CD4-positive, alpha-beta T cell (primary cell): ENCODE measurements at places on chromosomes 1 and 21.

- DNase-seq = no peak
Observed at GRCh38 chr1:209103092-209103491, 480.4 kb upstream of the CAMK1G start.

DNA sequence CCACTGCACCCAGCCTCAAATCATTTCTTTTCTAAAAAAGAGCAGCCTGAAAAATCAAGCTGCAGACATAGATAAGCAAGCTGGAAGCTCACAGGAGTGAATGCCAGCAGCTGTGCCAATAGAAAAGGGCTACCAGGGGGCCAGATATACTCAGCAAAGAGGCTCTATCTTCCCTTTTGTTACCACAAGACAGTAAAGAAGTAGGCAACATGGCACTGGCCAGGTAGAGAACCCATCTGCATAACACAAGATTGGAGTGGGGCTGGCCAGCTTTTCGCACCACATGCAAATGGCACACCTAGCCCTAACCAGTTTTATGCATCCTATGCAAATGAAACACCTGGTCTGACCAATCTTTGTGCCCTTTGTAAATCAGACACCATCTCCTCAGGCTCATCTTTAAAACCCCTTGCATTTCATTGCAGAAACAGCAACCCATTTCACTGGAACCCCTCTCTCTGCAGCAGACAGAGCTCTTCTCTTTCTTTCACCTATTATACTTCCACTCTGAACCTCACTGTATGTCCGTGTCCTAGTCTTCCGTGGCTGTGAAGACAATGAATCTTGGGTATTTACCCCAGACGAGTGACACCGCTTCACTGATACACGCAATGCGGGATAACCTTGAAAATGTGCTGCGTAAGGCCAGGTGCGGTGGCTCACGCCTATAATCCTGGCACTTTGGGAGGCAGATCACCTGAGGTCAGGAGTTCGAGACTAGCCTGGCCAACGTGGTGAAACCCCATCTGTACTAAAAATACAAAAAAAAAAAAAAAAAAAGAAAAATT lies 15.1 kb downstream of the CASP9 start:
- no peak for DNase-seq

DNA sequence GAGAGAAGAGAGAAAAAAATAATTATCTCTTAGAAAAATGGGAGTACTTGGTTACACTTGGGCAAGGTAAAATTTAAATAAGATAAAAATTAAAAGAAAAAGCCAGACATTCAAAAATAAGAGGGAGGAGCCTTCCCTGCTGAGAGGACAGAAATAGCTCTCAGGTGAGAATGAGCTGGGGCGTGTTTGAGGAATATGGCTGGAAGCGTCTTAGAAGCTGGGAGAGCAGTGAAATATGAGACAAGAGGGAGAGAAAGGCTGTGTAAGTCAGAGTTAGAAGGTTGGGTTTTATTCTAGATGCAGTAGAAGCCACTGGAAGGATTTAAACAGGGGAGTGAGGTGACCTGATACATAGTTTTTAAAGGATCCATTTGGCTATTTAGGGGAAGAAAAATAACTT lies 154.2 kb upstream of the L1TD1 start:
- no peak for DNase-seq

GRCh38 chr1:174367892-174368291 lies 79.9 kb upstream of the GPR52 start:
- DNase-seq = no peak

DNA sequence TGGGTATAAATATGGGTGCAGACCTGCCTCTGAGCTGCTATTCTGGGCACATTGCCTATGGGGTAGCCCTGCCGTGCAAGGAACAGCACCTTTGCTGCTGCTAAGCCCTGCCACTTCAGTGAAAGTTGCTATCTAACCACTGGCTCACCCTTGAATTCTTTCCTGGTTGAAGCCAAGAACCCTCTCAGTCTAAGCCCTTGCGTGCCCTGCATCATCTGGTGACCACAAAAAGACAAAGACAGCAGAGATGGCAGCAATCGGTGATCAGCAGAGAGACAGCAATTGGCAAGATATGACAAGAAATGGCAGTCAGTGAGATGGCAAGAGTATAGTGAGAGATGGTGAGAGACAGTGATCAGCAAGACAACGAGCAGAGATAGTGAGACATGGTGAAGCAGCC lies 418.3 kb downstream of the MATN1 start:
- DNase-seq = no peak

DNA sequence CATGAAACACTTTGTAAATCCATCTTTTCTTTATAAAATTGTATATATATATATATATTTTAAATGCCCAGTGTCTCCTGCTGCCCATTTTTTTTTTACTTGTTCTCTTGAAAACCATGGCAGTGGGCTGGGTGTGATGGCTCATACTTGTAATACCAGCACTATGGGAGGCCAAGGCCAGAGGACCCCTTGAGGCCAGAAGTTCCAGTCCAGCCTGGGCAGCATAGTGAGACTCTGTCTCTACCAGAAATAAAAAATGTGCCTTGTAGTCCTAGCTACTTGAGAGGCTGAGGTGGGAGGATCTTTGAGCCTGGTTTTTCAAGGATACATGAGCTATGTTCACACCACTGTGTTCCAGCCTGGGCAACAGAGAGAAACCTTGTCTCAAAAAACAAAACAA lies 62.2 kb downstream of the HS2ST1 start:
- DNase-seq = no peak

GRCh38 chr21:26977746-26978145 lies 10.9 kb upstream of the ADAMTS5 start:
- no peak for DNase-seq

GRCh38 chr1:145884675-145885074 lies 991 bp downstream of the ANKRD35 start:
- no peak for DNase-seq

DNA sequence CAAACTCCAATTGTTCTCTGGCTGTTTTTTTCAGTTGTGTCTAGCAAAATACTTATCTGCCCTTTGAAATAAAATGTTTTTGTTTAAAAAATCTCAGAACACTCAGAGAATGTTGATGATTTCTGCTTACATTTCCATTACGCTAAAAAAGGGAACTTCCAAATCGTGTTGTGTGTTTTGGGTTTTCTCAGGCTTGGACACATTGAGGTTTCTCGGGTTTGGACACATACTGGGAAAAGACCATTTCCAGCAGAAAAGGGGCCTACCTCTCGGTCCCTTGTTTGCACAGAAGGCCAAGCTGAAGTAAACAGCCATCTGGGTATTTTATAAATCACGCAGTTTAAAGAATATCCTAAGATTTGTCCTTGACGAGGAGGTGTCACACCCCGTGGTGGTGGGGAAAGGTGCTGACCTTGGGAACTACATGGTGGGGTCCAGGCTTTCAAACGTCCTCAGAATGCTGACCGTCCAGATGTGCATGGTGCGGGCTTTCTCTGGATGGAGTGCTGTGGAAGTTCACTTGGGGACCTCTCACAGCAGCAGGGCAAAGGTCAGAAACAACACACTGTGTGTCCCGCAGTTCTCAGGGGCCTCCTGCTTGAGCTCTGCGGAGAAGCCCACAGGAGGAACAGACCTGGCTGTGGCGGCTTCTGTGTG lies 67.8 kb downstream of the SLC37A1 start:
- no peak for DNase-seq

GRCh38 chr1:235908742-235909520 lies 42.2 kb upstream of the LYST start:
- DNase-seq = no peak

DNA sequence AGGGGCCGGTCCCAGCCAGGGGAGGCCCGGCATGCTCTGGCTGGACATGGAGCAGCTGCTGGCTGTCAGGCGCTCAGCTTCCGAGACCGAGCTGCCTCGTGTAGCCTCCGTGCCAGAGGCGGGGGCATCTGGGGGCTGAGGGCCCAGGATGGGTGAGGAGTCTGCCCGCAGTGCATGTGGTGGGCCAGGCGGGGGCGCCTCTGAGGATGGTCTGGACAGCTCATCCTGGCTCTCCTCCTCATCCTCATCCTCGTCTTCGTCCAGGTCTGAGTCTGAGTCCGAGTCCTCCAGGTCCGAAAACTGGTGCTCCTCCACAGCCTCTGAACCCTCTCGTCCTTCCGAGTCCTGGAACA lies 28.9 kb upstream of the EDN2 start:
- DNase-seq = no peak

GRCh38 chr1:32949519-32949918 lies 15.1 kb downstream of the RNF19B start:
- no peak for DNase-seq

DNA sequence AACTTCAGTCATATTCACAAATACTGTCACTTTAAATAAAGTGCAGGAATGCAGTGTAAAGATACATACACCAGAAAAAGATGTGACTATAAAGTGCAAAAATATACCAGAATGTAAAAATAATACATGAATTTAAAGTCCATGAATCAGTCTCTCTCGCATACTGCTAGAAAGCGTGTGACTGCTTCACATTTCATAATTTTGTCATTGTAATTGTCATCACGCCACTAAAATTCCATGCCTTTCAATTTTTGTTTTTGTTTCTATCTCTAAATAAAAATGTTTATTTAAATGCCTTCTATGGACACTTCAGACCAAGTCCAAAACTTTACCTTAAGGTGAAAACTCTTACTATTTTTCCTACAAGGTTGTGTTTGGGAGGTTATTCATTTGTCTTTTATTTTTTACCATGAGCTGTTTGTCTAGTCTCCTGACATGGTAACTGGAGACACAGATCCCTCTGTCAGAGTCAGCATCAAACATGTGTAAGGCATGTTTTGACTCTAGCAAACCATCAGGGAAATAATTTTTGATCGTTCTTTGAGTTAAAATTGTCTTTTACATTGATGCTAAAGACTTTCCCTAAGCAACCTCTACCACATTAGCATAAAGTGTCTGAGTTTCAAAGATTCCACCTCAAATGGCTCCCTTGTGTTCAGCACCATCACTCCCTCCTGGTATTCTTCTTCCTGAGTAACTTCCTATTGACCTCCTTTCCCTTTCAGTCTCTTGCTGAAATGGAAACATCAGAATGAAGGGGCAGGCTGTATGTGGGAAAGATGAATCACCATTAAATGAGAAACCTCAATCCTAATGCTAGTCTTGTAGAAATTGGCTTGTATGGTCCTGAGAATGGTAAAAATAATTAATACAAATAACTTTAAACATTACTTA lies 14.0 kb upstream of the AIM2 start:
- no peak for DNase-seq

GRCh38 chr1:39268112-39268581 lies 63.7 kb downstream of the MACF1 start:
- DNase-seq = no peak

DNA sequence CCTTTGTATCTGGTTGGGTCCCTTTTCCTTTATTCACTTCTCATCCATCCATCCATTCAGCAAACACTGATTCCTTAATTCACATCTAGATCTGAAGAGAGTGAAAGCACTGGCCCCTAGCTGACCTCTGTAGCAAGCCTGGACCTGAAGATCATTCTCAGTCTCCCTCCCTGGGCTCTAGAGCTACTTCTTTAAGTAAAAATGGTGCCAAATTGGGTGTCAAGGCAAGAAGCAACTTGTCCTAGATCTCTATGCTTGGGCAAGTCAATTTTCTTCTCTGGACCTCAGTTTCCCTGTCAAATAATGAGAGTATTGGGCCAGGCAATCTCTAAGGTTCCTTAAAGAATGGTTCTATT lies 36.1 kb downstream of the PLXNA2 start:
- DNase-seq = no peak

DNA sequence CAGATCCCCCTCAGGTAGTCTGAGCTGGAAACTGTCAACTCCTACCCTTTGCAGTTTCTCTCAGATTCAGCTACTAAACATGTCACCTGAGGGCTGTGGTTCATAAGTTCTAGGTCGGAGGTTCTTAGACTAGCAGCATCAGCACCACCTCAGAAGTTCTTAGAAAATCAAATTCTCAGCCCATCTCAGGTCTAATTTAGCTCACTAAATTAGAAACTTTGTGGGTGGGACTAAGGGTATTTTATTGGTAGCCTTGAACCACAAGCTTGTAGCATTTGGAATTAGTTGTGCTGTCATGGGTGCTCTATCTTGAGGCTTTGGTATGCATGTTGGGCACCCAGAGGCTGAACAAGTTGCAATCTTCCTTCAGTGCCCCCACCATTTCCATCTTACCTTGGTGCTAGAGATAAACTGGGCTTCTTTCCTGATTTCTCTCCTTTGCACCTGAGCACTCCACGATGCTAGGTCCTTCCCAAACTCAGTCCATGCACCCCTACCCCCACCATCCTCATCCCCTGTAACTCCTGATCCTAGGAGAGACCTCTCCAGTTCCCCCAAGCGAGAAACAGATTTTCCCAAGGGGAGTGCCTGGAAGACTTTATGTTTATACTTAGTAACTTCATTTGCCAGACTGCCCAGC lies 54.2 kb downstream of the S1PR1 start:
- no peak for DNase-seq

DNA sequence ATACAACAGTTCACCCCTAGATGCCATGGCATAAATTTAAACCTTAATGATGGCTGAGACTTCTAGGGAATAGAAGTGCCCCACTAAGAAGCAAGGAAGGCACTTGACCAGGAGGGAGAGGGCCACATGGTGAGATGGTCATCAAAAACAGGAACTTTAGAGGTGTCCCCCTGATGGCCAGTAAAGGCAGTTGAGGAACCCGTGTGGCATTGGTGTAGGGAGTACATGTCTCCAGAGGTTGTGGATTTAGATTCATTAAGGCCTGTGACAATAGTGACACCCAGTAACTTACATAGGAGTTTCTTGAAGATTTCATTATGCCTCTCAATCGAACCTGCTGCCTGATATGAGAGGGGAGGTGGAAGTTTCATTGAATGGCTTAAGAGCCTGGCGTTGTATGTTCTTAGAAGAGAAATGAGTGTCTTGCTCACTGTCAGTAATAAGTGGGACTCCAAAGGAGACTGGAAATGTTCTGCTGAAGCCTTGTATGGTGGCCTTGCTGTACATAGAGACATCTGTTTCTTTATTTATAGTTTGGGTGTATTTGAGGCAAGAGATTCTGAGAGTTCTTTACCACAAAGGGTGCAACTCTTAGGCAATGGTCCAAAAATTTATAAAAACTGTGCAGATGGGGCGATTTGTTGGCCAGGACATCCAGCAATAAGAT lies 27.9 kb downstream of the EDARADD start:
- no peak for DNase-seq

DNA sequence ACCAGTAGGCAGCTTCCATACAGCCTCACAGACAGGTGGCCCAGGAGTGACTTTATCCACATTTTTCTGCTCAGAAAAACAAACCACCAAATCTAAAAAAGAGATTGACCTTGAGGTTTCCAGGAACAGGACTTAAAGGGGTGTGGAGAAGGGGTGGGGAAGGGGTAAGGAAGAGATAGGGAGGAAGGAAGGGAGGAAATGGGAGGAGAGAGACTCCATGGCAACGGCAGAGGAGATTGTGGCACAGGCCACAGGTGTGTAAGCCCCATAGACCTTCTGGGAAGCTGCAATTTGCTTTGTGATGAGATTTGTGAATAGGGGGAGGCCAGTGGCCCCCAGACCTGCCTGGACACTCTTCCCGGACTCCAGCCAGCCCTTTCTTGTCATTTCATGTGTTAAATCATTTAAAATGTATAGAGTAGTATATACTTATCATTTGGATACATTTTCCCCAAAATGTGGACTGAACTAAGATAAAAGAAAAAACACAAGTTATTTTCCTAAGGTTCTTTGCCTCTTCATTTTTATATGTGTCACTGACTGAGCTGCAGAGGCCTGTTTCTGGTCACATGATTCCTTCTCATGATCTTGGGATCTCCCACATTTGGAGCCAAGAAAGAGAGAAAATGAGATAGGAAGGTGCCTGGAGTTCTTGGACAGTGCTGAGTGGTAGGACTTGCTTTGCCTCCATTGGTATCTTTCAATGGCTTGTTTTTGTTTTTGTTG lies 55.5 kb downstream of the CLIC6 start:
- DNase-seq = no peak

GRCh38 chr1:202207292-202207691 lies 13.7 kb downstream of the LGR6 start:
- no peak for DNase-seq
